Aorta (tissue), 5 donors: ENCODE measurements at places on chromosomes 11 and 22. TPM values are rescaled to one million over a fixed set of nuclear protein-coding genes. Genes with fewer than 3 reads are reported as not detected.
A peak's percentile ranks its signal among the peaks of the same experiment; 100 is the strongest.

- DNase-seq = no peak
Observed at GRCh38 chr11:44319552-44320288, 9.8 kb upstream of the ALX4 start.

DNA sequence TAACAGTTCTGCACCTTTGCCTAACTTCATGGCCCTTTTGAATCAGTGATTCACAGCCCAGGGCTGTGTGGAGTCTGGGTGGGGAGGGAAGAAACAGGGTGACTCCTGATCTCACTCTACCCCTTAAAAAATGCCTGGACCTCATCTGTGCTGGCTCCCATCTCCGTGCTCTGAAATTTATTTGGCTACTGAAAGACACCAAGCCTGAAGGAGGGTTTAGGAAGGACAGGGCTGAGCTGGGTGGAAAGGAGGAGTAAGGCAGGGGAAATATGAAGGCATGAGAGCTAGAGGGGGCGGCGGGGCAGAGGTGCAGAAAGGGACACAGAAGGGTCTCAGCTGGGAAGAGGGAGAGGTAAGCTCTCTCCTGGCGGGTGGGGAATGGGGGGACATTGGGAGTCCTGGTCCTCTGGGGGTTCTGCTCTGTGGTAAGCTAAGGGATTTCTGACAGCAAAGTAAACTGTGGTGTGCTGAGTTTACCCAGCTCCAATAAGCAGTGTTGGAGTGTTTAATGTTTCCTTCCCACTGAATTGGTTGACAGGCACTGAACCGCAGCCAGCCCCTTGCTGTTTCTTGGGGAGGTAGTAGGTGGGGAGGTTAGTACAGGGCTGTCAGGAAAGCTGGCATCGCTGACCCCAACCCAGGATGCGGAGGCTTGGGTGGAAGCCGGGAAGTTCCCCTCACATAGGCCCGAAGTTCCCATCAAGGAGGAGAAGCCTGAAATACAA lies 71.1 kb downstream of the RPUSD4 start:
- peak; percentile 43 for DNase-seq

DNA sequence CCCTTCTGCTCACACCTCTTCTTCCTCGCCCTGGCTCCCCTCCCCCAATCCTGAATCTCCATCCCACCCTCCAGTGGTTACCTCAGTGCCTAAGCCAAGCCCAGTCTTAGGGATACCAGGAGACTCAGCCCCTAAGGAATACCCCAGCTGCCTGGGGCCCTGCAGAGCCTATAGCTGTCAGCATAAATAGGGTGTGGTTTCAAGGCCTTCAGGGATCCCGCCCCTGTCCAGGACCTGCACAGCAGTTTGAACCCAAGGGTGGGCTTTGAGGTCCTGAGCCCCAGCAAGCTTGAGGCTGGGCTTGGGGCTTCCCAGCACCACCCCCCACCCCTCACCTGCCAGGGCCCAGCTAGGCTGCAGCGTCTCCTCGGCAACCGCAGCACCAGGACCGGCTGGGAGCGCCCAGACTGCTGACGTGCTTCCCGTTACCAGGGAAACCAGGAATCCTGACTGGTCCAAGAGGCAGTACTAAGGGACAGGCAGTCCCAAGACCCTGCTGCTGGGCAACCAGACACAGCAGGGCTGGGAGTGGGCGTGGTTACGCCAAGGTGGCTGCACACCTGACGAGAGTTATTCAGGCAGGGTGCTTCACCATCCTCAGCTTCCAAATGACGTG lies 13.7 kb downstream of the APBB1 start:
- no peak for DNase-seq

- DNase-seq = peak; percentile 65
Observed at GRCh38 chr11:122100756-122101080, 15.3 kb downstream of the BLID start.

- peak; percentile 70 for DNase-seq
Observed at GRCh38 chr11:2781408-2782274, 81.8 kb upstream of the KCNQ1OT1 start.

- no peak for DNase-seq
Observed at GRCh38 chr11:43924112-43924855, 18.2 kb upstream of the C11orf96 start.

GRCh38 chr11:13857828-13858227 lies 104.7 kb upstream of the SPON1 start:
- no peak for DNase-seq

- no peak for DNase-seq
Observed at GRCh38 chr11:74909812-74910211, 39.1 kb downstream of the XRRA1 start.

- DNase-seq = no peak
Observed at GRCh38 chr11:113389272-113389671, 1.7 kb downstream of the ANKK1 start.

DNA sequence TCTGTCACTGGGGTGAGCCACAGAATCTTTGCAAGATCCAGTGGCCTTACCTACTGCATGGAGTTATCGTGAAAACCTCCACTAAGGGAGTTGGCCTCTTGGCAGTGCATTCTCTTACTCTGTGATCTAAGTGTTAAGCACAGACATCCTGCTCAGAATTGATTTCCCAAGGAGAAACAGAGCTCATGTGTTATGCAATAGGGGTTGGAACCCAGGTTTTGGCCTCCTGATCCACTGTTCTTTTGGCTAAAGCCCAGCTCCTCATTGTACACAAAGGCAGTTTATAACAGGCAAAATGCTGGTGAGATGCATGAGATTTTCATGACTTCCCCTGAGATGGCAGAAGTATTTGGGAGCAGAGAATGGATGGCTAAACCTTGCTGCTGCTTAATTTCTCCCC lies 11.8 kb downstream of the DTX4 start:
- DNase-seq = no peak

DNA sequence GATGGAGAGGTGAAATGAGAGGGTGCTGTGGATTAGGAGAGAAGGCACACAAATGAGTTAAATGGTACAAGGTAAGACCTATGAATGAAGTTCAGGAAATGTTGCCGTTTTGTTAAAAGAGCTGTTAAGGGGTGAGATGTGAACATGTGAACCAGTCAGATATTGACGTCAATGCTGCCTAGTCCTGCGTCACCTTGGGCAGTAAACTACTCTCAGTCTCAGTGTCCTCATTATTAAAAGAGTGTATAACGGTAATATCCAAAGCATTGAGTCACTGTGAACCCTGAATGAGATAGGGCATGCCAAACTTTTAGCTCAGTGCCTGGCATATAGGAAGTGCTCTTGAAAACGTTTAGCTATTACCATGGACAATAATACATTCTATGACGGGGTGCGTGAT lies 32.4 kb upstream of the SORL1-AS1 start:
- DNase-seq = no peak

- DNase-seq = no peak
Observed at GRCh38 chr22:35642305-35642741, 5.9 kb upstream of the APOL6 start.

GRCh38 chr22:28604966-28605761 lies 74.5 kb downstream of the TTC28 start:
- no peak for DNase-seq

PATE2 gene
- total RNA-seq = not detected

C22orf42 gene
- not detected for total RNA-seq

OVOL1 gene
- total RNA-seq = not detected

HEPACAM gene
- total RNA-seq = 0.10 TPM
